ENCODE measurements at places on chromosomes 7 and 10. TPM values are rescaled to one million over a fixed set of nuclear protein-coding genes. Genes with fewer than 3 reads are reported as not detected.

HMX3 gene
- not detected for total RNA-seq

ZCCHC24 gene
- 7.3 TPM for total RNA-seq

NANOS1 gene
- total RNA-seq, result 0.09 TPM

NXPH1 gene
- total RNA-seq, result not detected

SLC18A3 gene
- not detected for total RNA-seq

TMUB1 gene
- 35.6 TPM for total RNA-seq

PLAC9 gene
- total RNA-seq, result 0.68 TPM

CAV1 gene
- 1,771 TPM for total RNA-seq

SSC4D gene
- total RNA-seq, result 0.98 TPM

HOXA6 gene
- total RNA-seq, result 8.6 TPM

DGKB gene
- total RNA-seq, result not detected

PKD1L1 gene
- total RNA-seq, result 2.9 TPM

- no peak for DNase-seq
Observed at GRCh38 chr10:125880719-125881118, 373 bp downstream of the DHX32 start.

DNA sequence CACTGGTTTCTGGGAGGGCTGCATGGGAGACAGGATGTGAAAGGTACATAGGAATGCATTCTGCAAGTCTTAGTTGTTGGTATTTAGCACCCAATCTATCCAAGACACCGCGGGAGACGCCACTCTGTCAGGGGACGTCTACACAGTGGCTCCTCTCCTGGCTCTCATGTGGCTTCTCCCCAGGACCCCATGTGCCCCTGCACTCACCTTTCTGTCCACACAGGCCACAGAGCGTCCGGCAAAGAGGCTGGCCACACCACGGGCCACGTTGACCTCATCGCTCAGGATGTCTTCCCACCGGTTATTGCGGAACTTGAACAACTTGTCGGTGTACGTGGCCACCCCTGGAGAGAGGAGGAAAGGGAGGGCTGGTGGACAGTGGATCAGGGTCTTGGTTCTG, 73.4 kb downstream of the GOLGA7B start:
- no peak for DNase-seq

- peak; percentile 57 for DNase-seq
Observed at GRCh38 chr7:6284055-6284400, 11.6 kb upstream of the CYTH3 start.

DNA sequence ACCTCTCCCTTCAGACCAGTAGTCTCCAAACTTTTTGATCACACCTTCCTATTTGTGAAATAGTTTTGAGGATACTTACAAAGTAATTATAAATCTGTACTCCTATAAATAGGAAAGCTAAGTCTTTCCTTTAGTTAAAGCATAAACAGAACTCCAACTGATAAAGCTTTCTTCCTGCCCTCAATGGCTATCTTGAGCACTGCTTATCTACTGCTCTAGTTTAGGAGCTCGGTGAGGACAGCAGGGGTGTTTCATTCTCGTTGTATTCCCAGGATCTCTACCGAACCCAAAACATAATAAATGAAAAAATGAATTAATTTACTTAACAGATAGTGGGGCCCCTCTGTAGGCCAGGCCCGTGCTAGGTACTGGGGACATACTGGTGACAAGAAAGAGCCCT, 17.7 kb downstream of the SORBS1 start:
- DNase-seq, result no peak

GRCh38 chr7:87391020-87391701, 45.7 kb downstream of the CROT start:
- DNase-seq, result no peak

DNA sequence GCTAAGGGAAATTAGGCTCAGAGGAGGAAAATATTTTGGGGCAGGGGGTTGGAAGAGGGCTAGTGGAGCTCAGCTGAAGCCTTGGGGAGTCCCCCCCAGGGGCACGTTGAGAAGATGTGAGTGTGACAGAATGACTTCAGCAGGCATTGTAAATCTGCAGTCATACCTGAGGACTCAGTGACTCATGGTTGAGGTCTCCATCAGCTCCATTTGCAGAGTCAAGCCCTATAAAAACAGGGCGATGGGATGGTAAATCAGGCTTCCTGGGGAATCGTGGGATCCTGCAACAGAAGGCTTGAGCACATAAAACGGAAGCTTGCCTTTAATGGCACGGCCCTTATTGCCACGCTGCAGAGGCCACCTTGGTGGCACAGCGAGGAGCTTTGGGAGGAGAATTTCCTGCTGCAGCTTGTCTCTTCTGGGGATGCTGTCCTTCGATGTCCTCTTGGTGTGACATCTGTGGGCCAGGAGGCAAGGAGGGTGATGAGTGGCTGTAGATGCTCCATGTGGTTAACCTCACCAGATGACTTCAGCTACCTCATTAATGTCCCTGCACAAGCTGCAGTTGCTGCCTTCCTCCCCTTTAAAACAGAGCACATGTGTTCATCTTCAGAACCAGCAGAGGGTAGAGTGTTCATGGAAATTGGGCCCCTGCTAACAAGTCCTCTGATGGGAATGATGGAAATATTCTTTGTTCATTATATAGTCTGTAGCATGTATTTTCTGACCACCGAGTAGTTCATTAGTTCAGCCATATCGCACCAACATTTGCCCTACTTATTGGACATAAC, 285.9 kb downstream of the LRMDA start:
- DNase-seq, result no peak

DNA sequence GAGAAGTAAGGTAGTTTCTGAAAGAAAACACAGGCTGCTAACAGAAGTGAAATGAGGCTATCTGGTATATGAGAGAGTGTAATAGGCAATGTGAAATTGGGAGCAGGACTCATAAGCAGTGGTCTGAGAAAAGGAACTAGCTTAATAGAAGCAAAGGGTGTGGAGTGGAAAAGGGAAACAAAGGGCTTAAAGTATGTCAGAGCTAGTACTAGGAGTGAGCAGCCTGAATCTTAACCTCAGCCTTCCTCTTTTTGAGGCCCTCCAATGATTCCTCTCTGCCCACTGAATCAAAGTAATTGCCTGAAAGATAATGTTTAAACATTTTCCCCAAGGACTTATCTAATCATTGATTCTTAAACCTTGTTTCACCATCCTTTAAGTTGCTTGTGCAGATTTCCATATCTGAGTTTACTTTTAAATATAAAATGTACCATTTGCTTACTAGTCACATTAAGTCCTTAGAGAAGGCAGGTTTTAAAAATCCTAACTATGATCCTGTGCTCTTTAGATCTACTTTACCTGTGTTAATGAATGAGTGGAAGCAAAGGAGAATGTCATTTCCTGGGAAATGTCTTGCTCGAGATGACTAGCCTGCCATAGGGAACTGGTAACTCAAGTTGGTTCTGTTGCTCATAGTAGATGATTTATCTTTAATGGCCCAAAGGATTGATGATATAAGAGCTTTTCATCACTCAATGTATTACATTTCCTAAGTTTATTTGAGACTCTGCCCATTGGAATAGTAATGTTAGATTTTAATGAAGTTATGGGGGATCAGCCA, 155.0 kb downstream of the SKAP2 start:
- no peak for DNase-seq

DNA sequence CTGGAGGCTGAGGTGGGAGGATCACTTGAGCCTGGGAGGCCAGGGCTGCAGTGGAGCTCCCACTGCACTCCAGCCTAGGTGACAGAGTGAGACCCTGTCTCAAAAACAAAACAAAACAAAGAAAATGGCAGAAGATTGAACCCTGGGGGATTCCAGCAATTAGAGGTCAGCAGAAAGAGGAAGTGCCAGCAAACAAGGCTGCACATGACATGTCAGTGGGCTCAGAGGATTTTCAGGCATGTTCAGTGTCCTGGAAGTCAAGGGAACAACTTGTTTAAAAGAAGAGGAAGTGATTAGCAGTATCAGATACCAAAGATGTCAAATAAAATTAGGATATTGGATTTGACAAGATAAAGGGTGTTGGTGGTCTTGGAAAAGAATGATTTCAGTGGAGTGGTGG, 32.3 kb downstream of the RAB18 start:
- no peak for DNase-seq

- no peak for DNase-seq
Observed at GRCh38 chr10:24278176-24278889, 69.4 kb downstream of the KIAA1217 start.

GRCh38 chr10:96721207-96721572, 876 bp upstream of the PIK3AP1 start:
- DNase-seq, result no peak

DNA sequence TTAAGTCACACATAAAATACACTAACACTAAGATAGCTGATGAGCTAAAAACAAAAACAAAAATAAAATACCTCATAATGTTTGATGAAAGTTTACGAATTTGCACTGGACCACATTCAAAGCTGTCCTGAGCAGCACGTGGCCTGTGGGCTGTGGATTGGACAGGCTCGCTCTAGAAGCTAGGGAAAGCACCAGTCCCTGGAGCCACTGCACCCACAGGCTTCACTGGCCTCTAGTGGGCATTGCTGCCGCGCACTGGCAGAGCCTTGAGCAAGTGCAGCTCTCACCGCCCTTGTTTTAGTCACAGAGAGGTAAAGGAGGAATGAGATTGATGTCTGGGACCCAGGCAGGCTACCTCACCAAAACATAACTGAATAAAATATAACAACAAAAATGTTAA, 67.6 kb downstream of the PAX2 start:
- no peak for DNase-seq

DNA sequence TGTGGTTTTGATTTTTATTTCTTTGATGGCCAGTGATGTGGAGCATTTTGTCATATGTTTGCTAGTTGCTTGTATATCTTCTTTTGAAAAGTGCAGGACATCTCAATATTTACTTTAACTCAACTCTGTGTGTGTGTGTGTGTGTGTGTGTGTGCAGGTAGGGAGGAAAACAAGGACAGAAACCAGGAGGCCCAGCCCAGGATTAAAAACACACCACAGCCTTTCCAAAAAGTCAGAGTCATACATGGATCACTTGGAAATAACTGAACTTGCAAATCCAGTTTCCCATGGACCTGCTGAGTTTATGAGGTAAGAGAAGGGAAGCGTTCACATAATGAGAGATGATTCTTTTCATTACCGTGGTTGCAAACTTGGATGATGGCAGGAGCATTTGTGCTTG, 189.9 kb upstream of the LYZL1 start:
- DNase-seq, result no peak

GRCh38 chr10:83987216-83987615, 152.1 kb upstream of the GHITM start:
- DNase-seq, result no peak

DNA sequence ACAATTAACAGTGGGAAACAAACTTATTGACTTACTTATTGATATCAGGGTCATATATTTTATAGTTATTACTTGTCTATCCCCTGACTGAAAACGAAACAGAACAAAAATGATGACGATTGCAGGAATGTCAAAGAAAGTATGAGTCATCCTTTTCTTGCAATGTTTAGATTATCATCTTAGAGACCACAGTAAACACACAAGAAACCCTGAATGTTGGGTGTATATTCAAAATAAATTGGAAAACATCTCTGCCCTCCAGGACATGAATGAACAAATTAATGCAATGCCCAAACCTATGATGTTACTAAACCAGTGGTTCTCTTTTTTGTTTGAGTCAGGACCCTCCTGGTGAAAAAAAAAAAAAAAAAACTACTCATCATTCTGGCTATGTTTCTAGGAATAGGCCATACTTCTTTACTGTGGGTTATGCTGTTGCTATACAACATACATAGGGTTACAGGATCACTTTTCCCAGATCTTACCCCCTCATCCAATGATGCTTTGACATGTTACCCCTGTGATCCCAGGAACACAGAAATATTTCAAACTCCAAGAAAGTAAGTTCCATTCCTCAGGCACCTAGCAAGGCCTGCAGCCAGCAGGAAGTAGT, 623.4 kb upstream of the IGFBP3 start:
- DNase-seq, result peak; percentile 70

- no peak for DNase-seq
Observed at GRCh38 chr10:1630304-1630703, 107.0 kb downstream of the ADARB2 start.

GRCh38 chr7:39526666-39527065, 39.5 kb upstream of the YAE1 start:
- no peak for DNase-seq

DNA sequence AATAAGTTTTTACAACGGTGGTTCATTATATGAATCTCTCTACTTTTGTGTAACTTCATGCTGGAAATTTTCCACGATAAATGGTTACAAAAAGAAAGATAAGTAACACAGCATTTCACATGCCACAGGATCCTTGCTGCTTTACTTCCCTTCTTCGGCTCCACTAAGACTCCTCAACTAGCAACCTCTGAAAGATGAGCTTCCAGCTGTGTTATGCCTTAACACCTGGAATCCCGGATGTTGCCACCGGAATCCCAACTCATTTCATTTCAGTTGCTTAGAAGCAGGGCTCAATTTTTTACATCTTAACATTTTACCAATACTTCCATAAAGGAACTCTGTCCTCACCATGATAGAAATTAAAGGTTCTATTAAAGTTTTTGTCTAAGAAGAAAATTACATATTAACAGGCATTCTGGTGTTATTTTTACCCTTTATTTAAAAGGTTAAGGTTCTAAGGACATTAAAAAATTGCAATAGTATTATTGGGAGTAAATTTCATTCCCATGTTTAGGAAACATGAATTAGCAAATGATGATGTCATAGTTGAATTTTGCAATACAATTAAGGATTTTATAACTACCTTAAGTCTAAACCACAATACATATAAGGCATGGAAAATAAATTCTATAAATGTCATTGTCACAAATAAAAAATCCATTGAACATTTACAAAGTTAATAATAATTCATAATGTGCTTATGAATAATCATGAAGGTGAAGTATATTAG, 57.1 kb upstream of the IL6 start:
- DNase-seq, result no peak

DNA sequence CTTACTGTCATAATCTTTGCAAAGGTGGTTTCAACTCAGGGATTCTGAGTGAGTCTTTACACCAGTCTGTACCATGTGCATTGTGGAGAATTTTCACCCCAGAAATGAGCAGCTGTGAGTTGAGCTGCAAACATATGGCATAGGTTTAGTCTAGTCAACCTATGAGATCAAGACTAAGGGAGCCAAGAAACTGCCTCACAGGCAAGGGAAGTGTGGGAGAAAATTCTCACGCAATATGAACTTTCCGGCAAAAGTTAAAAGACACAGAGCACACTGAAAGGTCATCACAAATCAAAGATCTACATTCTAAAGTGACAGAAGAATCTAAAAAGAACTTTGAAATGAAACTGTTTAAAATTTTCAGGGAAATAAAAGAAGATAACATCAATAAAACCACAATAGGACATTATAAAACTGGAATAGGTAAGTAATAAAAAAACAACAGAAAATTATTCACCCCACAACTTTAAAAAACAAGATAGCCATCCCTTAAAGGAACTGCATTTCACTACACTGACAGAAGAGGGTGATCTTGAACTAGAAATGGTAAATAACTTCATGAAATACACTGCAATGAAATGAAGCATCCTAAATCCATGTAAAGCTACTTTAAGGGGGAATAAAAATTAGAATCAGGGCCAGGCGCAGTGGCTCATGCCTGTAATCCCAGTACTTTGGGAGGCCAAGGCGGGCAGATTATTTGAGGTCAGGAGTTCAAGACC, 63.5 kb downstream of the LGI1 start:
- DNase-seq, result peak; percentile 56

DNA sequence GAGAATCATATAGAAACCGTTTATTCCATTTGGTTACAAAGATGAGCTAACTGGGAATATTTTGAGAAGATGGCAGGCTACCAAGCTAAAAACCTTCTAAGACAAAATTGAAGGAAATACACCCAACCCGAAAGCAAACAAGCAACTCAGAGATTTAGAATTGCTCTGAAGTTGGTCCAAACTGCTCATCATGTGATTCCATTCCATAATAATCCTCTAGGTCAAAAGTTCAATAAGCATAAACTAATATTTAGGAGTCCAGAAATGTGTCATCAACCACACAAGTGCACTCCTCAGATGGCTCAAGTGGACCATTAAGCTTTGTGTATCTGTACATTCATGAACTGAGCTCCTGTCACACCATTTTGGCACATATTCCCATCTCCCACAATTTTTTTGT, 28.7 kb downstream of the DGKI start:
- DNase-seq, result no peak
